ENCODE measurements at places on chromosomes 11 and 22.

GRCh38 chr11:45646275-45646927 lies 19.0 kb downstream of the CHST1 start:
- DNase-seq: peak; percentile 48

DNA sequence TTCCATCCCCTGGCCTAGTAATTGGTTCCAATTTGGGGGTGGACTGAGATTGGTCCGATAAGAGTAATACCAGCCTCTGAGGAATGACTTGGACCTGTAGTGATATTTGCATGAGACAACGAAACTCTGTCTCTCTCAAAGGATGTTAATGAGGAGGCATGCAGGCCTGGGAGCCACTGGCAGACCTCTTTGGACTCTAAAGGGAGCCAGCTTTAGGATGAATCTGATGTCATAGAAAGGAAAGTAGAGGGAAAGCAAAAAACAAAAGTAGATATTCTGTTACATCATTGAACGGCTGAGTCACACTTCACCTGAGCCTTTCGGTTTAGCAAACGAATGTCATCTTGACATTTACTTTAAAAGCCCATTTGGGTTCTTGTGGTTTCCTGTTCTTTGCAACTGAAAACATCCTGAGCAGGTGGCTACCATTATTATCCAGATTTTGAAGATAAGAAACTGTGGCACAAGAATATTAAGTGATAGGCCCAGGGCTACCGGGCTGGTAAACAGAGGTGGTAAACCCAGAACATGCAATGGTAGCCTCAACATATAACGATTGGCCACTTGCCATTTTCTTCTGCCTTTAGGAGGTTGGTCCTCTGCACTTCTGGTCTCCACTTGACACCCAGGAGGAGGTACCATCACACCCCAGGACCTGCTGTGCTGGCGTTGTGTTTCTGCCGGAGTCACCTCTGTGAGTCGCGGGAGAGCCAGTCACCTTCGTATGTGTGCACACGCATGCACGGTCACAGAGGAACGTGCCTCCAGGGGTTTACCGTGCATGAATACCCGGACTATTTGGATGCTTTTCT lies 42.7 kb downstream of the RTL6 start:
- DNase-seq: peak; percentile 80

GRCh38 chr11:63567044-63567840 lies 4.1 kb upstream of the PLAAT2 start:
- peak; percentile 92 for DNase-seq

GRCh38 chr11:12528487-12528886 lies 145.7 kb upstream of the TEAD1 start:
- DNase-seq: no peak

- no peak for DNase-seq
Measured at GRCh38 chr11:120170741-120171261, 32.9 kb upstream of the TRIM29 start.

GRCh38 chr11:115848611-115849010 lies 344.4 kb upstream of the CADM1 start:
- DNase-seq: no peak

DNA sequence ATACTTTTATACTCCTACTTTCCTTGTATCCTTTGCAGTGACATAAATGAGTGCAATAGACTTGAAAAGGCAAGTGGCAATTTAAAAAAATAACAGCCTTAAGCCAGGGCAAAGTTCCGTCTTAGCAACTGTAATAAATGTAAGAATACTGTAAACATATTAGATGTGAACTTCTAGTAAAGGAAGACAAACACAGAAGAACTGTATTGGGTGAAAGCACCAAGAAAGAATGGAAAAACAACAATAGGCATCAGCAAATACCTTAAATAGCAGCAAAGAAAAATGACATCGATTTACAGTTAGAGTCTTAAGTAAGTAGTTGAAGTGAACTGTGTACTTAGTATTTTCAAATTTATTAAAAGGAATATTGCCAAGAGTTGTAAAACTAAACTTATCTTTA lies 75.5 kb upstream of the TP53AIP1 start:
- DNase-seq: no peak

DNA sequence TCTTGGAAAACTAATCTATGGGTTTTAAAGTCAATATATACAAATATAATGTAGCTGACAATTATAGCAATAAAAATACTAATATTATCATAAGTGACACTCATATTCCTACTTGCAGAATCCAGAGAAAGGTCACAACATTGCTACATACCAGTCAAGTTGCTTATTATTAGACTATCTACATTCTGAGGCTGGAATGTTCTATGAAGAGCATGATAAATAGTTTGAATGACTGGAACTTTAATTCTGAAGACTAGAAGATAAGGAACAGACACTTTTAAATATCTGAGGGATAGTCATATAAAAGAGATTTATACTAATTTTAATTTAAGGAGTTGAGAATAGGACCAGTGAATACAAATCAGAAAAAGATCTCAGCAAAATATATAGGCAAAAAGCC lies 146.0 kb downstream of the GUCY1A2 start:
- DNase-seq: no peak

GRCh38 chr11:13767471-13767870 lies 99.0 kb downstream of the FAR1 start:
- DNase-seq: no peak

DNA sequence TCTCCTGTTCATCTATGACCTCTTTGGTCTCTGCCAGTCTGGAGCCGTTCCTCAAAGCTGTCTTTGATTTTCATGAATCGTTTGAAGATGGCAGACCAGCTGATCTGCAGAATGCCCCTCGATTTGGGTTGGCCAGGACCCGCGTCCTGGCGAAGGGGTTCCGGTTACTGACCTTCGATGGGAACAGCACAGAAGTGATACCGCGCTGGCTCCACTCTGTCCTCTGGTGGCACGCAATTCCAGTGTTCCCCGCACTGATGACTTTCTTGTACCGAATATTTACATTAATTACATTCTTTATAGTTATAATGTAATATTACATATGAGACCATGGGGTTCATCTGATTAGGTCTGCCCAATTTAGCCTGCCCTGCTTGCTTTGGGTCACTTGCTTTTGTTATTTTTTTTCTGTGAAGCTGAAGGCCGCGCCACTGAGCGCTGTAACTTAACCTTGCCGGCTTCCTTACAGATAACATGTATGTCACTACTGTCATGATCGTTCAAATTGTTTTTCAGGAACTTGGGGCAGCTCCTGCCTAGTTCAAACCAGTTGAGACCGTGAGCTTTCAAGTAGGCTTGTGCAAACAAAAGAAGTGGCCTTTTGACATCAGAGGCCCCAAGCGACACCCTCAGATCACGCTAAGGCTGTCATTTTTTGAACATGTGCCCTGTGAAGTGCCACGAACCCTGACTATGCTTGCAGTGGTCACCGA lies 4.1 kb upstream of the USP18 start:
- DNase-seq: no peak

DNA sequence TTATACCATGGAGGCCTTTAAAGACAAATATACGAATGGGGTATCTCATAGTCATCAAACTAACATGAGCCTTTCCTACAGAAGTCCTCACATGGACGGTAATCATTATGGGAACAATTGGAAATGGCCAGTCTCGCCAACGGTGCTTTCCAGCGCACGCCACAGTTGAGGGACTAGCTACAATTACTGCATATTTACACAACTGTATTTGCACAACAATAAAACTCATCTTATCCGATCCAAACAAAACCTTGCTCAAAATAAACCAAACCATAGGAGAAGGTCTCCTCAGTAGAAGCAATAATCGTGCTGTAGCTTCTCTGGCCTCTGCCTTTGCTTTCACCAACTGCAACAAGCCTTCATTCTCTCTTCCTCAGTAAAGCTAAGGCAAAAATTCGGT lies 5.9 kb downstream of the CADM1 start:
- DNase-seq: no peak

GRCh38 chr11:120021391-120021953 lies 116.4 kb downstream of the TRIM29 start:
- DNase-seq: no peak

- no peak for DNase-seq
Measured at GRCh38 chr11:30816959-30817880, 231.1 kb upstream of the MPPED2 start.

DNA sequence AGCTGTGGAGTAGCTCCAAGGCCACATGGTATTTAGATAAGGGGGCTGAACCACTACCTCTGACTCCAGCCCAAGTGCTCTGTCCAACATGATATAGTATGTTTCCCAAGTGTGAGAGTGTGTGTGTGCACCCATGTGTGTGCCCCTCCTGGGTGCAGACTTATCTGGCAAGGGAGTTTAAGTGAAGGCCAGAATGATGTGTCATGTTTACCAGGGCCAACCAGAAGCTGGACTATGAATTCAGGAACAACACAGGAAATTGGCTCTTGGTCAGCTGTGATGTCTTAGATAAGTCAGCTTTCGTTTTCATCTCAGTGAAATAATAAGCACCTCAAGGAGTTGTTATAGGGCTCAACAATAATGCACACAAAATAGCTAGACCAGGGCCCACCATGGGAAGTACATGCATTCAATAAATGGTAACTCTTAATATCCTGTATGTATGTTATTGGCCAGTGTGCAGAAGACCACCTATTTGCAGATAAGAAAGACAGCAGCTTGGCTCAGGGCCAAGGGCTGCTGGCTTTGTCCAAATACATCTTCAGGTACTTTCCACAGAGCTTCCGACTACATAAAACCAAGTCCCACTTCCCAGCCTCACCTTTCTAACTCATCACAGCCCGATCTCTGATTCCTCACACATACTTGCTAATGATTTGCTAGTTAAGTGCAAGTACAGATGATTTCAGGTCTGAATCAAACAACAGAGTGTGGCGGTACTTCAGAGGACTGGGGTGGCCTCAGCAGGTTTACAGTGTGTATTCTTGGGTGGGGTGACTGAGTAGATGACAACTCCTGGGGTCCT lies 120.9 kb downstream of the ME3 start:
- no peak for DNase-seq

GRCh38 chr11:134754521-134755198 lies 342.6 kb upstream of the B3GAT1 start:
- no peak for DNase-seq

DNA sequence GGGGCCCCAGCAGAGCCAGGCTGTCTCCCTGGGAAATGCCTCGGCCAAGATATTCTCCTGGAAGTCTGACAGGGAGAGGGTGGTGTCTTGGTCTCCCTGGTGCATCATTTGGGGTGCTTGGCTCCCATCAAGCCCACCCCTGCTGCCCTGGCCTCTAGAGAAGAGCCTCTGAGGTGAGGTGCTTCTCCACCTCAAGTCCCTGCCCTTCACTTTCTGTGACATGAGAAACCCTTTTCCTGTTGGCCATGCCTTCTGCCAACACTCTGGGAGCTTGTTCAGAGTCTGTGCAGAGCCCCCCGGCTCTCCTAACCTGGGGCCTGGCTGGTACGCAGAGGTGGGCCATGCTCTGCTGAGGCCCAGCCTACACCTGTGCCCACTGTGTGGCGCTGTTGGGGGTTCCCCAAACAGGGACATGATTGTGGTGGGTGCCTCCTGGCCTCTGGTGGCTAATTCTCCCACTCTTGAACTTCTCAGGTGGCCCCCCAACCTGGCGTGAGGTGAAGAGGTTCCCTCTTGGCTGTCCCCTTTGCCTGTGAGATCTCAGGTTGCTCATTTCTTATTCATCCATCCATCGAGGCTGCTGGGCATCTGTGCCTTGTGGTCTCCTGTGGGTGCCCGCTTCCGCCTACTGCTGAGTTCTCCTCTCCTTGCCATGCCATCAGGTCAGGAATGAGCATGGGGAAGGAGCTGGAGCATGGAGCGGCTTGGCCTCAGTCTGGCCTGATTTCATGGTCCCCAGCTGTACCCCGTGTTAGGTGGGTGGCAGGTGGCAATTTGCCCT lies 19.2 kb upstream of the DGCR8 start:
- DNase-seq: peak; percentile 16

DNA sequence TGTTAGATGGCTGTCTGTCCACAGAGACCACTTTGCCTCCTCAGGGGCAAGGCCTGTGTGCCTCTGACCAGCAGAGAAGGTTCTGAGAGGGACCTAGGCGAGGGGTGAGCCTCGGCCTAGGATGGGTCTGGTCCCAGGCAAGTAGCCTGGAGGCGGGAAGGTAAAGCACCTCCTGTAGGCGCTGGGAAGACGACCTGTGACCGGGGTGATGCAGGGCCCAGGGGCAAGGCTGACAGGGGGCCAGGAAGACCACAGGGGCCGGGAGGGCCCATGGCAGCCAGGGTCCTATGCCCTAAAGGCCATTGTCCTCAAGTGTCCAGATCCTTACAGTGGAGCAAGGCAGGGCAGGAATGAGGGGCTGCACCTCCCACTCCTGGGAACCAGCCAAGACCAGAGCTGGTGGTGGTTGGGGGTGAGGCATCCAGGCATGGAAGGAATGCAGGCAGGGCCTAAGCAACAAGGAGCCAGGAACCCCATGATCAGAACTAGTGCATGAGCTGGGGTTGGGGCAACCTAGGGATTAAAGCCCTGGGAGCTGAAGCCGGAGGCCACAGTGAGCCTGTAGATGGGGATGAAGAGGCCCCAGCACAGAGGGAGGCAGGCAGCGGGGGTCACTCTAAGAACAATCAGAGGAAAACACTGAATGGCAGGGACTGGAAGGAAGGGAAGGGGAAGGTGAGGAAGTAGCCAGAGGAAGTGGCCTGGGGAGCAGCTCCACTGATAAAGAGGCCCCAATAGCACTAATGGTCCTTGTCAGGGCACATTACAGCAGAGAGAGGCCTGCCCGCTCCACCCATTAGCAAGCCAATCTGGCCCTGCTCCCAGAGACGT lies 32.9 kb upstream of the KLHL35 start:
- DNase-seq: no peak

GRCh38 chr11:12695221-12695794 lies 21.1 kb downstream of the TEAD1 start:
- DNase-seq: no peak

- no peak for DNase-seq
Measured at GRCh38 chr11:33770236-33770635, 4.1 kb downstream of the FBXO3 start.

DNA sequence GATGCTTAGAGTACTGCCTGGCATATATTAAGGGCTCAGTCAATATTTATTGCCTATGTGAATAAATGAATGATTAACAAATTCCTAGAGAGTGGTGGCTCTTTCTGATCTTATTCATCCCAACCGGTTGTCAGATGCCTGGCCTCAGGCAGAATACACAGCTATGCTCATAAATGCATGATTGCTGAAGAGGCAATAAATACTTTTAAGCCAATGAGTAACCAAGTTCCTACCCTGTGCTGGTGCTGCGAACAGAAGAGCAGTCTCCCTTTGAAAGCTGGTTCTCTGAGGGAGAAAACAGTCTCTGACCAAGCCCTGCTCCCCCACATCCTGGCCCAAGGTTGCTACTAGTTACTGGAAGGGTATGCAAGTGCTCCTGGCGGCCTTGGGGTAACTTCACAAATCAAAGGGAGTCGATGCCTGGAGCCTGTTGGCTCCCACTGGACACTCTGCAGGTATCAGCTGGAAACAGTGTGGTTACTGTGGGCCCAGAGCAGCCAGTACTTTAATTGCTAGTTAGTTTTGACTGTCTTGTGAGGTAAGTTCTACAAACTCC lies 2.8 kb downstream of the USH1C start:
- DNase-seq: no peak

DNA sequence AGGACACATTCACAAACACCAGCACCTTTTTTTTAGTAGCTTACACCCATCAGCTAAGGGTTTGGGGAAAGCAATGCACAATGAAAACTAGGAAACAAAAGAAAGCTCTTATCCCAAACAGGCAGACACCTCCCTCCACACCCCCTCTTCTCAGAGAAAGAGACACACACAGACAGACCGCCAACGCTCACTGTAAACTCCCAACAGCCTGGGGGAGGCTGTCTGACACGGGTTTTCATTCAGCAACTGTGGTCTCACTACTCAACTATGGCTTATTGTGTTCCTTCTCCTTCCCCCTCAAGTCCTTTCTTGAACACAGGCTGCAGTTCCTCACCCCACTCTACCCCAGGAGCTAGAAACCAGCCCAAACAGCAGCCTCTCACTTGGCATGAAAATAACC lies 123.4 kb downstream of the C11orf58 start:
- DNase-seq: no peak
